IPS DF 6.9 (cell line): ENCODE measurements at places on chromosomes 5 and 9.

DNA sequence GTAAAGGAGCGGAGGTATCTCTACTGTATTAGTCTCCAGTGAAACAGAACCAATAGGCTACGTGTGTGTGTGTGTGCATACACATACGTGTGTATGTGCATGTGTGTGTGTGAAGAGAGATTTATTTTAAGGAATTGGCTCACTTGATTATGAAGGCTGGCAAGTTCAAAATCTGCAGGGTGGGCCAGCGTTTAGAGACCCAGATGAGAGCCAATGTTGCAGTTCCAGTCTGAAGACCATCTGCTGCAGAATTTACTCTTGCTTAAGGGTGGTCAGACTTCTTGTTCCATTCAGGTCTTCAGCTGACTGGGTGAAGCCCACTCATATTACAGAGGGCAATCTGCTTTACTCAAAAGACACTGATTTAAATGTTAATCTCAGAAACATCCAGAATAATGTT is 119.2 kb downstream of the FGF18 start:
- no peaks in the 10 kb centered on the region for H3K27me3 ChIP-seq
- no peak for DNase-seq
- H3K27ac ChIP-seq: no peak overlapping the region
- H3K4me1 ChIP-seq: no peaks in the 10 kb centered on the region

DNA sequence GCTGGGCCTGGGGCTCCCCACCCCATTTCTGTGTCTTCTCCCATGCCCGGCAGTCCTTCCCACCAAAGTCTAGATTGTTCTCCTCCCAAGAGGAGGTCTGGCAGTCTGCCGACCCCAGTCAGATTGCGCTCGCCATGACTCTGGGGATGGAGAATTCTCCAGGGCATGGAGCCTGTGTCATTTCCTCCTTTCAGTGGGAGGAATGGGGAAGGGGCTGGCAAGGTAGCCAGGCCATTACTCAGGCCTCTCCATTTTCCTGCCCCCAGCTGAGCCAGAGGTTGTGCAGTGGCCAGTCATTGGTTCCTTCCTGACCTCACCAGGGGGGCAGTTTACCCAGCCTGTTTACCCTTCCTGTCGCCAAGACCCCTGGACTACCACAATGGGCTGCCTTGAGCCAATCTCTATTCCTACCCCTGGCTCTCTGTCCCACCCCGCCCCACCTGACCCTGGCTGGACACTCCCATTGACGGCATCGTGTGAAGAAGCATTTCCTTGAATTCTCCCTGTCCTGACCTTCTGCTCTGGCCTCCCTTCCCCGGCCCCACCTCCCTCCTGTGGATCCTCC is 628 bp downstream of the SYNPO start:
- DNase-seq: no peak
- H3K27ac ChIP-seq: no peak overlapping the region
- 0 out of 2 replicates have a peak, but pooled peaks cover 3% of the 10 kb centered on the region for H3K4me1 ChIP-seq
- no peaks in the 10 kb centered on the region for H3K27me3 ChIP-seq
- H3K4me3 ChIP-seq: no peak overlapping the region
- no peaks in the 10 kb centered on the region for H3K36me3 ChIP-seq

GRCh38 chr5:133564921-133565565 is 47.3 kb downstream of the FSTL4 start:
- DNase-seq: no peak
- no peak overlapping the region for H3K27ac ChIP-seq
- H3K4me1 ChIP-seq: no peaks in the 10 kb centered on the region
- no peaks in the 10 kb centered on the region for H3K36me3 ChIP-seq

GRCh38 chr9:6567140-6567591 is 78.4 kb downstream of the GLDC start:
- H3K27me3 ChIP-seq: no peaks in the 10 kb centered on the region
- no peak overlapping the region for H3K4me3 ChIP-seq
- H3K36me3 ChIP-seq: peaks cover 2% of the 10 kb centered on the region; the same call in 1 of the 2 replicates
- no peaks in the 10 kb centered on the region for H3K4me1 ChIP-seq
- H3K27ac ChIP-seq: no peak overlapping the region

DNA sequence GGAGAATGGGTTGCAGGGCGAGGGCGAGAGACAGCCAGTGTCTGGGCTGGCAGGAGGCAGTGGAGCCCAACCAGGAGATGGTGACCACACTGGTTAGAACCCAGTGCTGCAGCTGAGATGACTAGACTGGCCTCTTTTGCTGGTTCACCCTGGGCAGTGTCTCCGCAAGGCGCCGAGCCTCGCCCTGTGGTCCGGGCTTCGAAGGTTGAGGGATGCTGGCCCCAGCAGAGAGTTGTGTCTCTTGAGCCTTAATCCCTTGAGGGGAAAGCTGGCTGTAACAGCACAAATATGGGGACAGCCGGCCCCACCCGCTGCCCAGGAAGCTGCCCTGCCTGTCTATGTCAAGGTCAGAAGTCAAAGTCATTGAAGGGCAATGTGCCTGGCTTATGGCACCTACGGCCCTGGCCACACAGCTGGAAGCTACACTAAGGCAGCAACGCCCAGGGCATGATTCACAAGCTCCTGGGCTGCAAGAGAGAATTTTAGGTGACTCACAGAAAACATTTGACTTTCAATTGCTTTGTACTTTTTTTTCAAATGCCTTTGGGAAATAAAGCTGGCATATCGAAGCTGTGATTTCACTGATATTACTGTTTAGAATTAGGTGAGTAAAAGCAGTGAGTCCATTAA is 33.3 kb downstream of the NKX2-5 start:
- no peak overlapping the region for H3K27ac ChIP-seq
- no peaks in the 10 kb centered on the region for H3K27me3 ChIP-seq
- DNase-seq: no peak
- H3K4me1 ChIP-seq: no peaks in the 10 kb centered on the region
- no peak overlapping the region for H3K4me3 ChIP-seq
- H3K36me3 ChIP-seq: no peaks in the 10 kb centered on the region

DNA sequence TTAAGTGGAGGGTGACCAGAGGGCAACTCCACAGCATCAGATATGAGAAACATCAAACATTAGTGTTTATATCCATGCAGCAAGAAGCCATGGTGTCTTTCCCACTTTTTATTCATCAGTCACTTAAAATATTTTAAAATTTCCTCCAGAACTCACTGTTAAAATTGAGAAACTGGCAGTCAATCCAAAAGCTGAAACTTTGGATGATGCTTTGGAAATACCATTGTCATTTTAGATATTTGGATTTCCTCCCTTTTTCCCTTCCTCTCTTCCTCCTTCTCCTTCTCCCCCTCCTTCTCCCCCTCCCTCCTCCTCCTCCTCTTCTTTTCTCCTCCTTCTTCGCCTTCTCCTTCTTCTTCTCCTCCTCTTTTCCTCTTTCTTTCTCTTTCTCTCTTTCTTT is 33.1 kb upstream of the NTRK2 start:
- H3K27ac ChIP-seq: no peak overlapping the region
- H3K36me3 ChIP-seq: no peaks in the 10 kb centered on the region
- H3K4me1 ChIP-seq: no peaks in the 10 kb centered on the region
